Left lung (tissue), 14 donors: ENCODE measurements at places on chromosomes 3 and 15.

DNA sequence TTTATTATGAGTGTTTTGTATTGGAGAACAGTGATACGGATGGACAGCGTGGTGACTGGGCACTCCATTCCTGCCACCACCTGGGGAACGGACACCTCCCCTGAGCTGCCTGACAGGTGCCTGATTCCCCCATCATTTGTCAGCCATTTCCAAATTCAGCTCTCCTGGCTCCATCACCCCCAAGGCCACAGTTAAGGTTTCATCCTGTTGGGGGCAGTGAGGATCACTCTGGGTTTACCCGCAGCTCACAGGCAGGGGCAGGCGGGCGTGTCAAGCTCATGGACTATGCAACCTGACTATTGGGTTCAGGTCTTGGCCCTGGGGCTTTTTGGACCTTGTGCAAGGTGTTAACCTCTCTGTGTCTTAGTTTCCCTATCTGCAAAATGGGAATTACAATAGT, 76.3 kb downstream of the RAB11A start:
- no peak for DNase-seq

DNA sequence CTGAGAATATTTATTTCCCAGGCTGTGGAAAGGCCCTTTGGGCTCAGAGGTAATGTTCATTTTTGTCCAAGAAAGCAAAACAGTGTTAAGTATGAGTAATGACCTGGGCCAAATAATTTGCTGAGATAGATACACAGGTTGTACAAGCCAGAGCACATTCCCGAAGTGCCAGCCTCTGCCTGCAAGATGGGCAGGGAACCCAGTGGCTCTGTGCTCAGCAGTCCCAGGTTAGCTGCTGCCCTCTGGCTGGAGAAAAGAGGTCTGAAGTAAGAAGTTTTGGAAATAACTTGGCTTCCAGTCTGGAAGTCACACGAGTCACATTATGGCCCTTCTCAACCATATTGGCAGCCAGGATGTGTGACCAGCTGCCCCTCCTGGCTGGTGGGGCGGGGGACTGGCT, 20.2 kb downstream of the MYZAP start:
- DNase-seq = no peak

DNA sequence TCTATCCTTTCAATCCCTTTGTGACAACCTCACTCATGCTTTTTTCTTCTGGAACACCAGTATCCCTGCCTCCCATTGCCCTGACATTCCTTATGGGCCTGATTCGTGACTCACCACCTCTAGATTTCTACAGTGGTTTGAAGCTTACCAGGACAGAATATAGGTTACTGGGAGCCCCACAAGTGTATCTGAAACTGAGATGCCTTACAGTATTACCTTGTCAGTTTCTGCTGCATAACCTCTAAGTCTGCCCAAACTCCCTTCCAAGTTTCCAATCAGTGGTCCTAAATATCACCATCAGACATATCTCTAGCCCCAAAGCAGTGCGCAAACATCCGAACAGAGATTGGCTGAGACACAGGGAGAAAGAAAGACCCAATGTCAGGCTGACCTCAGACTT, 5.6 kb downstream of the CPB1 start:
- no peak for DNase-seq

DNA sequence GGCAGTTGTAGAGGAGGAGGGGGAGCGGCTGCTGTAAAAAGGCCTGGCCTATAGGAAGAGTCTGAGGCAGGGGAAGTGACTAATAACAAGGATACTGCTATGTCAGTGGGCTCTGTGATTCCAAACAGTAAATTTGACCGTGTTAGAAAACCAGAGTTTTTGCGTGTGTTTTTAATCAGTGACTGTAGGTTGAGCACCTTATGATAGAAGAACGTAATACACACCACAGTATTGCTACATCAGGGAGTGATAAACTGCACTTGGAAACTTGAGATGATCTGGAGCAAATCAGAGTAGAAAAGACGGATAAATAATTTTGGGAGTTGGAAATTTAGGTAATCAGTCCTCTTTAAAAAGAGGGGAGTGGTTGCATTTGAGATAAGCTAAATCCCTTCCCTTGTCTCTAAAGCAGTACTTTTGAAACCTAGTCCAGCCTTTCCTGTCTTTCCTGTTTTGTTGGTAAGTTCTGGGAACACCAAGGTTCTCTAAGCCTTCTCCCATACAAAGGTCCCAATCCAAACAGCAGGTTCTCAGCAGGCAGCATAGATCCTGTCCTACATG, 130.5 kb upstream of the NR2E3 start:
- no peak for DNase-seq

GRCh38 chr15:39543651-39544050, 37.2 kb upstream of the THBS1 start:
- no peak for DNase-seq

- DNase-seq = no peak
Measured at GRCh38 chr15:62112616-62113593, 46.1 kb downstream of the C2CD4A start.

DNA sequence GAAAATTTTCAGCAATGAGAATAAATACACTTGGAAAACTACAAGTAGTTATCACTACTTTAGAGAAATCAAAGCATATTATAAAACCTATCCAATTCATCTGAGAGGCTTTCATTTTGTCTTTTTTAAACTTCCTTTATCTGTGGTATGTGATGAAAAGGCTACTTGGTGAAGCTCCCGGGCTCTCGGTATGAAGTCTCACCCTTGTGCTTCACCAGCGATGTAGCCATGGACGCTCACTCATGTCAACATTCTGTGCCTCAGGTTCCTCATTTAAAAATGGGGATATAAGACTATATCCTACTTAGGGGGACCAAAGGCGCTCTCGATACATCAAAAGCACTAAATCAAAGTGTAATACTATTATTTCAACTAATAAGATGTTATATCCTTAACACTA, 14.9 kb downstream of the SATB1 start:
- no peak for DNase-seq

DNA sequence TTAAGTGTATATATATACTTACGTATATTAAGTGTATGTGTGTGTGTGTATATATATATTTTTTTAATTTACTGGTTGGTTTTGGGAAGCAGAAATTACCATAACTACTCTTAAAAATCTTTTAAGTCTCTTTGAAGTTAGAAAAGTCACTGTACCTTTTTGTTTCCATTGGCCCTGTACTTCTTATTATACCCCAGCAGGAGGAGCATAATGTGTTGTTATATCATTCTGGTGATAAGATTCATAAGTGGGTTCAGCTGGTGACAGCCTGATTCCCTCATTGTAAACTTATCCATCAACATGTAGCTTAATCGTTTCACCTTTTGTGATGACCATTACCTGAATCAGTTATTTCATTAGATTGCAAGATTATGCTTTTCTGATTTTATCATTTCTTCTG, 30.8 kb downstream of the MLH1 start:
- no peak for DNase-seq

DNA sequence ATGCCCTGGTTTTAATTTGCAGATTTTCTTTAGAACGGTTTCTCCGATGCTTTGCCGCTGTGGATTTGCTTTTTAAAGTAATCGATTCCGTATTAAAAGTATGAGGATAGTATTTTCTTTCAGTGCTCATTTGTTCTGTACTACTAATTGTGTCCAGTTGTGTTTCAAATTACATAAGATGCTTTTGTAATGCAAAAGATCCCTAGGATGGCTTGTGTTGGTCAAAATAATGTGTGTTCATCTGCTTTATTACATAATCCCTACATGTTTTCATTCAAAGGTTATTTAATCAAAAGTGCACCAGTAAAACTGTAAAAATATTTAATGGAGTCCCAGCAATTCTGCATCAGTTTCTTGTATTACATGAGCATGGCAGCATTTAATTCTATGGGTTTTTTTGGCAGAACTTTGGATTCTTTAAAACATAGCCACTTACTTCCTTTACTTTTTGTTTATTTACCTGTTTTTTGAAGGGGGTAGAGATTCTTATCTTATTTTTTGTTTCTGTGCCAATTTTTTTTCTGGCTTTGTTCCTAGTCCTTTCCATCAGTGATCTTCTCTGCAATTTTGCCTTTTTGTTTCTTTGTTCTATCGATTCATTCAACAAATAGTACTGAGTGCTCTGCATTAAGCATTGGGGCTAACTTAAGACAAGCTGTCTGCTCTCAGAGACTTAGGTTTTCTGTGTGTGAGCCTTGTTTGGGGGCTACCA, 352.8 kb downstream of the LRTM1 start:
- DNase-seq = no peak

DNA sequence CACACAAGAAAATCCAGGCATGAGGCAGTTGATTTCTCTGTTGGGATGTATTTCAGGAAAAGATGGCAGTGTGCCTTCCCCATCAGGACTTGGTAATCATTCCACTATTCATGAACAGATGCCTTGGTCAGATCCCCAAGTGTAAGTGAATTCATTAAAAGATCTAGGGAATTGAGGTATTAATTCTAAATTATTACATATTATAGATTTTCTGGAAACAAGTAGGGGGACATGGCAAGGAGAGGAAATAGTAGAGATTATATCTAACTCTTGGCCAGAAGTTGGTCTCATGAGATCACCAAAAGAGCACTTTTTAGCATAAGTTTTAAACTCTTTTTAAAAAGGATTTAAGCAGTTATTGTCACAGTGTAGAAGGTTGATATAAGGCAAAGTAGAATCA, 74.4 kb upstream of the MDFIC2 start:
- no peak for DNase-seq

GRCh38 chr15:64507845-64508244, 47.5 kb downstream of the ZNF609 start:
- no peak for DNase-seq

DNA sequence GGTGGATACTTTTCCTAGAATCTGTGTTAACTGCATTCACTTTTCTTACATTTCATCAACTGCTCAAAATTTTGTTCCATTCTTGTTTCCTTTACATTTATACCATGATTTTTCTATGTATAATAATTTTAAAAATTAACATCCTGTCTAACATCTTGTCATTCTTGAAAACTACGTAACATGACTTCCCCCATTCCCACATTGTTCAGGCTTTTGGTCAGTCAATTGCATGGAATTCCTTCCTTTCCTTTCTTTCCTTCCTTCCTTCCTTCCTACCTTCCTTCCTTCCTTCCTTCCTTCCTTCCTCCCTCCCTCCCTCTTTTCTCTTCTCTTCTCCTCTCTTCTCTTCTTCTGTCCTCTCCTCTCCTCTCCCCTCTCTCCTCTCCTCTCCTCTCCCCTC, 220.7 kb upstream of the TP63 start:
- DNase-seq = no peak

DNA sequence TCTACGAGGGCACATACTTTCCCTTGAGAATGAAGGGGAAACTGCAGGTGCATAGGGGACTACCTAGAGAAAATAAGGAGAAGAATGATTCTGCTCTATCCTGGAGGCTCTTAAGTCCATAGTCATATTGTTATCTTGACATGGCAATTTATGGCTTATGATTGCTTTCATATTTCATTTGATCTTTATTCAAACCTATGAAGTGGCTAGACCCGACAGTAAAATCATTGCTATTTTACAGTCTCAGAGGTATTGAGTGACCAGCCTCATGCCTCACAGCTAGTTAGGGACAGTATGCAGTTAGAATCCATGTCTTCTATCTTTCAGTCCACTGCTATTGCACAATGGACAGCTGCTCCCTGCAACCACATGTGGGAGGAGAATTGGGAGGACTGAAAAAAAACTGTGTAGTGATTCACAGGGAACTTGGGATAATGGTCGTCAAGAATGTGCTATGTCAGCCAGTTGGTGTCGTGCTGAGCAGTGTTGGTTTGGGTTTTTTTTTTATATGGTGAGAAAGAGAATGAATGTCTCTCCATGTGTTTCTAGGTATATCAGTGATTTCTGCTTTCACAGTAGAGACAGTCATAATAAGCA, 63.2 kb upstream of the SPPL2A start:
- peak; percentile 36 for DNase-seq

DNA sequence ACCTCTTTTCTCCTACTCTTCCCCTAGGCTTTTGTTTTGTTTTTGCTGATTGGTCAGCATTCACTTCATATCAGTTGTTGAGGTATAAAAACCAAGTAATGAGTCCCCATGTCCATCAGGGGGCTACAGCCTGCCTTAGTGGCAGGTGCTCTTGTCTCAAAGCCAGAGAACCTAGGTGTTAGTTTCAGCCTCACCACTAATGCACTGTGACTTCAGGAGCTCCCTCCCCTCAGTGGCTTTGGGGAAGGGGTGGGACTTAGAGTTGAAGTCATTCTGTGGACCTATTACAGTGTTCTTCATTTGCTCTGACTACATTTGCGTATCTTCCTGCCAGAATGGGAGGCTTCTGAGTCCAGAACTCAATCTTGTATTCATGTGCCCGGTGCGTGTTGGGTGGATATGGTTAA, 41.6 kb downstream of the NR2C2 start:
- peak; percentile 5 for DNase-seq

GRCh38 chr3:126557415-126557745, 1.4 kb downstream of the C3orf22 start:
- DNase-seq = no peak

DNA sequence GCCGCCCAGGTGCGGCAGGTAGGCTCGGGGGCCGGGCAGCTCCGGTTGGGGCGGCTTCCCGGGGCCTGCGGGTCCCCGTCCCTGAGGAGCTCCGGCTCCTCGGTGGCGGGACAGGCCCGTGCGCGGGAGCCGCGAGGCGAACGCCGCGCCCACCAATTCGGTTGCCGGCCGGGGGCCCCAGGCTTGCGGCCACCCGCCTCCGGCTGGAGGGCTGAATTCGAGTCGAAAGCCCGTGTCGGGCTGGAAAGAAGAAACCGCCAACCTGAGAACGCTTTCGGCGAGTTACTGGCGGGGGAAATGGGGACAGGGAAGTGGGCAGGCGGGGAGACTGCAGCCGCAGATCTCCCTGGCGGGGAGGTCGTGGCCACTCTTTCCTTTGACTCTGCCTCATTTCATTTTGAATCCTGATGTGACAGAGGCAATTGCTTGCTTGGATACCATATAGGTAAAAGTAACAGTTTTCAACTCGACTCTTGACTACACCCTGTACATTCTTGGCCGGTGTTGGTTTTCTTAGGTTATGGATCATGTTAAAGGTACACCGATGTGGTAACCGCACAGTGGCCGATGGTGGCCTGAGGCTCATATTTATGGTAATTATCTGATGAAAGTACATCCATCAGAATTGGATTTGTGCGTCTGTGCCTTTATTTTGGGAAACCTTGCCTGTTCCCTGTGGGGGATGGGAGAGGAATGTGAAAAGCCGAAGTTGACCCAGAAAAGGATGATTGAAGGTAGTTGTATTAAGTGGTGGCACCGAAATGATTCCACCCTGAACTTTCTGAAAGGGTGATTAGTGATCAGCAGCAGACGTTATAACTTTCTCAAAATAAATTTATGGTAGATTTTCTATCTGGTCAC, 1.7 kb downstream of the B3GNT5 start:
- no peak for DNase-seq

DNA sequence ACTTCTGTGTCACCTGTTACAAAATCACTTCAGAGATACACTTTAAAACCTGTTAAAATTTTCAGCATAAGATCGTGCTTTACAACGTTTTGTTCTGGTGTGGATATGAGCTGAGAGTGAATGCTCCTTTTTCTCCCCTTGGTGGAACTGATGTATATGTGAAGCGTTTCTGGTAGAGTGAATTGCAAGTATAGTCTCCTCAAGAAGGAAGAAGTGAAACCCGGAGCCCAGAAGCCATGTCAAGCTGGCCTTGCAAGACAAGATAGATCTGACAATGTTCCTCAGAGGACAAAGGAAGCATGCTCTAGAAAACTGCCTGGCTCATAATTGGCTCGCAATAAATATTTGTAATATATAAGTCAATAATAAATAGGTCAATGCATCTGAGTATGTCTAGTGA, 23.6 kb downstream of the SERPINI2 start:
- no peak for DNase-seq
